Activated naive CD8-positive, alpha-beta T cell treated with anti-CD3 and anti-CD28 coated beads, Interleukin-2, amount 50 U/mL, for 16 hours (primary cell): ENCODE measurements at places on chromosomes 16 and 17.

DNA sequence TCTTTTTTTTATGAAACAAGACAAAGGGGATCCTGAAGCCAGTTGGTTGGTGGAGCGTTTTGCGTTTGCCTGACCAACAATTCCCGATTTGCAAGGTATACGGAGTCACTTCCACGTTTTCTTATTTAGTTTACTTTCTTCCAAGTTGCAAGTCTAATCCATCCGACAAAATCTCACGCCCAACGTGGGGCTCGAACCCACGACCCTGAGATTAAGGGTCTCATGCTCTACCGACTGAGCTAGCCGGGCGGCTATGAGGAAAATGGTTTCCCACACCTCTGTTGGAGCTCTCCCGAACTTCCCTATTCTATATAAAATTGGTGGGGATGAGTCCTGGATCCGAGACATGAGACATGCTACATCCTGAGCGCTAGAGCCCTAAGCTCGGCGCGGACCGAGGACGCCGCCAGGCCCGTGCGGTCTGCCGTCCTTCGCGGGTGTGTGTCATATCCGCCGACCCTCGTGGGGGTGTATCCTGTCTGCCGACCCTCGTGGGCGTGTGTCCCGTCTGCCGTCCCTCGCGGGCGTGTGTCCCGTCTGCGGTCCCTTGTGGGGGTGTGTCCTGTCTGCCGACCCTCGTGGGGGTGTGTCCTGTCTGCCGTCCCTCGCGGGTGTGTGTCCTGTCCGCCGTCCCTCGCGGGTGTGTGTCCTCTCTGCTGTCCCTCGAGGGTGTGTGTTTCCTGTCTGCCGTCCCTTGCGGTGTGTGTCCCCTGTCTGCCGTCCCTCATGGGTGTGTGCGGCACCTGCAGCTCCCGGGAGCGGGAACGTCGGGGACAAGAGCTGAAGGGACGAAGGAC, 22.6 kb downstream of the ZNF213 start:
- no peak for DNase-seq

- DNase-seq, result no peak
Measured at GRCh38 chr16:54477714-54478113, 191.1 kb upstream of the IRX3 start.

- no peak for DNase-seq
Measured at GRCh38 chr16:56470232-56470631, 18.9 kb downstream of the OGFOD1 start.

DNA sequence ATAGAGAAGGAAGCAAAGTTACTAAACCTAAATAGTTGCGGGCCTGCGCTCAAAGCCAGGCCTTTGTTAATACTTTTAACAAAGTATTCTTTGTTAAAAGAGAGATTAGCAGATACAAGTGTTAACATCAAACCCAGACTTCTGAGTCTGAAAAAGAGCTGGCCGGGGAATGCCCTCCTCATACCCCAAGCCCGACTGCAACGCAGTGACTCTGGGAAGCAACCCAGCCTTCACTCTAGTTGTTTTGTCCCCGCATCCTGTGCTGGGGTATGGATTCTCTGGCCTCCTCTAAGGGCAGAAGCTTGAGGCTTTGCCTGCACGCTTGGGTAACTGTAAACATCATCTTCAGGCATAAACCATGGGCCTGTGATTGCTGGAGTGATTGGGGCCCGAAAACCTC, 48.3 kb downstream of the ADCY7 start:
- no peak for DNase-seq

DNA sequence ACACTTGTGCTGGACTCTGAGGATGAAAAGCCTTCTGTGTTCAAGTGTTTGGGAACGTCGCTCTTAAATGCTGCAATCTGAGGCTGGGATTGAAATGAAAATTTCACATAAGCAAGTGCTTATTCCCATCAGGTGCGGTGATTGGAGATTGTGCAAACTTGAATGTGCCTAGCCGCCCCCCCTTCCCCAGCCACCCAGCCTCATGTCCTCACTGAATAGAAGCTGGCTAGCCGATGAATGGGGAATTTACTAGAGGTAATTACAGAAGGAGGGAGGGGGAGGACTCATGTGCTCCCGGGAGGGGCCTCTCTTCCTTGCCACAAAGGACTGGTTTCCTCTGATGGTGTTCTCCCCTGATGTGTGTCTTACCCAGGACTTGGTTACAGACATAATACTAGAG, 544.8 kb upstream of the EEF2KMT start:
- DNase-seq, result no peak

GRCh38 chr17:7955414-7956227, 23.6 kb downstream of the CNTROB start:
- DNase-seq, result no peak

DNA sequence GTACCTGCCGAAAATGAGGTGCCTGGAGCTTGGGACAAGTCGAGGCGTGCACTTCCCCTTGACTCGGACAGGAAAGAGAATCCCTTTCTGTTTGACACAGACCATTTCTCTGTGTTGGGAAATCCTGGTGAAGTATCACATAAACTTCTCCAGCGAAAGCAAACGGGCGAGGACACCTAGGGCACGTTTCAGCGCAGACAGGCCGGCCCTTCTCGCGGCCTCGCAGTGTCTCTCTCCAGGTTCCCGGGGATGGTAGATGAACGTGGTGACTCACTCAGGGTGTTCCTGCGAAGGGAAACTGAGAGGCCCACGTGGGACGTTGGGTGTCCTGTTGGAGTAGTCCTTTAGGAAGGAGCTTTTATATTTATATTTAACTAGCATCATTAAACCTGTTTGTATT, 36.3 kb upstream of the ZNF750 start:
- DNase-seq, result no peak

- DNase-seq, result no peak
Measured at GRCh38 chr17:4444782-4445473, 11.2 kb downstream of the SPNS3 start.

- no peak for DNase-seq
Measured at GRCh38 chr17:6046431-6046830, 23.7 kb upstream of the WSCD1 start.

- DNase-seq, result no peak
Measured at GRCh38 chr17:39943702-39944392, 16.3 kb downstream of the LRRC3C start.

DNA sequence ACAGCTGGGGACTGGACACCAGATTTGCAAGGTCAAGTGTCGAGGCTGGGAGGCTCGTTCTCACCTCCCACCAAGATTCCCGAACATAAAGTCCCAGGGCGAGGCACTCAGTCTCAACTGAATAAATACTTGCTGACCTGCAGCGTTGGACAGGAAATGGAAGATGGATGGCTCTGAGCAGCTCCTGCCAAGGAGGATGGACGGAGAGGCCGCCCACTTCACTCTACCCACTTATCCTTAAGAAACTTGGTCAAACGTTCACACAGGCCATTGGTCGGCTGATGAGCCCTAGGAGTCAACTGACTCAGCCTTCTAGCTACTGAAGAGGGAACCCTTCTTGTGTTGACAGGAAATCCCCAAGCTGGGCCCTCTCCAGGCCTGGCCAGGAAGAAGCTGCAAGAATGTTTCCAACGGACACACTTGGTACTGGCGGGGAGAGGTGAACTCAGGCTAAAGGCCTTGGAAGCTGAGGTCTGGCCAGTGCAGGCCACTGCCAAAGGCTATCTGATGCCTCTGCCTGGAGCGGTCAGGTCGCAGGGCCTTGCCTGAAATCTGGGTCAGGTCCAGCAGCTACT, 50.0 kb downstream of the VAC14 start:
- DNase-seq, result no peak

DNA sequence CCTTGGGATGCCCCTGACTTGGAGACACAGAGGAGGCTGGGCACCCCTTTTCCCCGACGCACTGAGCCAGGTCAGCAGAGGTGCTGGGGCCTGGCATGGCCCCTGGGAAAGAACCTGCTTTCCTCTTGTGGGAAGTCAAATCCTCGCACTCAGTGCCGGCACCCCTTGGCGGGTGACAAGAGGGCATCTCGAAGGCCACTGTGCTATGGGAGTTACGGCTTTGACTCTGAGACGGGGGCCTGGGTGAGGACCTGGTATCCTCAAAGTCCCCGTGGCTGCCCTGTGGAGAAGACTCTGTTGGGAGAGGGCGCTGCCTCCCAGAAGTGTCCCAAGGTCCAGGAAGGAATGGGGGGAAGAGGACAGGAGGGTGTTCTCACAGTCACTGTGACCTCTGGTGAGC, 117.0 kb downstream of the METRNL start:
- no peak for DNase-seq

- DNase-seq, result no peak
Measured at GRCh38 chr17:60577147-60577915, 22.7 kb upstream of the PPM1D start.

- DNase-seq, result no peak
Measured at GRCh38 chr17:39648616-39649366, 11.8 kb downstream of the STARD3 start.

- no peak for DNase-seq
Measured at GRCh38 chr17:35371934-35372333, 1.5 kb downstream of the SLFN11 start.
